Mesenchymal stem cell (in vitro differentiated cells and primary cell): ENCODE measurements at places on chromosomes 13 and 19.

DNA sequence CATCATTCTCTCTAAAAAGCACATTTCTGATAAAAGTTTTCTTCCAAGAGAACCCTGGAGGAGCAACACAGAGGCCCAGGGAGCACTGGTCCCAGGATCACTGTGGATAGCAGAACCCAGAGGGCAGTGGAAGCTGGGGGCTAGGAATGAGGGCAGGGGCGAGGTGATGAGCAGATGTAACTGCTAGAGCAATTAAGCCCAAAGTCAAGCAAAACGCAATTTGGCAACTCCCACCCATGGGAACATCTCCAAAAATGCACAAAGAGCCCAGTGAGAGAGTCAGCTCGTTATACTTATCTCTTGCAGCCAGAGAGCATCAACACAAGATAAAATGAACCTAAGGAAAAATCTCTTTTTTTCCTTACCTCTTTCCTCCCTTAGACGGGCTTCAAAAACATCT, 284.2 kb downstream of the TBC1D4 start:
- no peaks in the 10 kb centered on the region for H3K27me3 ChIP-seq
- no peak for DNase-seq
- H3K4me3 ChIP-seq = no peak overlapping the region
- H3K36me3 ChIP-seq = no peaks in the 10 kb centered on the region

DNA sequence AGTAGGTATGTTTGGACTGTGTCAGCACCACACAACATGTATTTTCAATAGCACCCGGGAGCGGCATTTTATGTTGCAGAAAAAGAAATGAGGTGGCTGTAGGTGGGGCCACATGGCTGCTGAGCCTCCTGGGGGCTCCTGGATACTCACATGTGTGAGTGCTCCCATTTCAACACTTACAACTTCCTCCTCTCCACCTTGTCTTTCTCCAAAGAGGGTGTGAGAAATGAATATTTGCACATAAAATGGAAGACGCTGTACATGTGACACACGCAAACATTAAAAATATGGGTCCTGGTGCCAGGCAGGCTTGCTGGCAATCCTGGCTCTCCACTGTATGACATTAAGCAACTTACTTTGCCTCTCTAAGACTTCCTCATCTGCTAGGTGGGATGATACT, 222.1 kb downstream of the DCLK1 start:
- no peak for DNase-seq
- H3K27me3 ChIP-seq = no peaks in the 10 kb centered on the region
- H3K36me3 ChIP-seq = no peaks in the 10 kb centered on the region
- H3K4me1 ChIP-seq = peaks cover 2% of the 10 kb centered on the region
- no peak overlapping the region for H3K4me3 ChIP-seq

DNA sequence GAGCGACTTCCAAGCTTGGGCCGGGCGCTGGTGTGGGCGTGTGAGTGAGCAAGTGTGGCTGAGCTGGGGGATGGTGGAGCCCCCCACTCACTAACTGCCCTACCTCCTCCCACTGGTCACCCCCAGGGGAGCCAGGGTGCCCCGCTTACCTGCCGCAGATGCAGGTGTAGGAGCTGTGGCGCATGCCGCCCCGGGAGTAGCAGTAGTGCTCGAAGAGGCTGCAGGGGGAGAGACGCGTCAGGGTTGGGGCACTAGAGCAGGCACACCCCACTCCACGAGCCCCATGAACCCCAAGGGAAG, 39.9 kb downstream of the CEBPG start:
- peaks cover 12% of the 10 kb centered on the region for H3K4me1 ChIP-seq
- no peak overlapping the region for H3K27ac ChIP-seq
- DNase-seq = no peak
- H3K36me3 ChIP-seq = peaks cover 35% of the 10 kb centered on the region

GRCh38 chr13:35699825-35700510, 223.5 kb upstream of the MAB21L1 start:
- peak; percentile 25 for DNase-seq
- peaks cover 3% of the 10 kb centered on the region for H3K4me1 ChIP-seq
- no peaks in the 10 kb centered on the region for H3K27me3 ChIP-seq
- H3K36me3 ChIP-seq = no peaks in the 10 kb centered on the region

DNA sequence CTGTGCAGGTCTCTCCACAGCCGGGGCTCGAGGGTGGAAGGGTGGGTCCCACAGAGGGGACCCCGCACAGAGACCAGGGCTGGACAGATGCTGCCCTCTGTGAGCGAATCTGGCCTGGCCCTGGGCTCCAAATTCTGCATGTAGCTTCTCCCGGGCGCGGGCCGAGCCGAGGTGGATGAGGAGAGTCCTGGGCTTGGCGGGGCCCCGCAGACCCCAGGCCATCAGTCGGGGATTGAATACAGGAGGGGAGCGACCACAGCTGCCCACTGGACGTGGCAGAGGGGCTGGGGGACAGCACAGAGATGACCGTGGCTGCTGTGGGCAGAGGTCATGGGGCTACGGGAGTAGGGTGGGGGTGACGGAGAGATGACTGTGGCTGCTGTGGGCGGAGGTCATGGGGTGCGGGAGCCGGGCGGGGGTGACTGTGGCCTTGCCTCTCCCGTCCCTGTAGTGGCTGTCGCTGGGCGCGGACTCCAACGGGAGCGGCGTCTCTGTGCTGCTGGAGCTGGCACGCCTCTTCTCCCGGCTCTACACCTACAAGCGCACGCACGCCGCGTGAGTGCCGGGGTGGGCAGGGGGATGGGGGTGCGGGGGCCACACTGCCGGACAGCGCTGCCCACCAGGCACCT, 15.5 kb downstream of the NCLN start:
- no peaks in the 10 kb centered on the region for H3K27me3 ChIP-seq
- no peak overlapping the region for H3K27ac ChIP-seq
- no peak overlapping the region for H3K4me3 ChIP-seq
- peaks cover 33% of the 10 kb centered on the region for H3K36me3 ChIP-seq
- H3K4me1 ChIP-seq = no peaks in the 10 kb centered on the region

GRCh38 chr19:17530586-17530985, 19.1 kb downstream of the PGLS start:
- H3K4me1 ChIP-seq = peaks cover 3% of the 10 kb centered on the region
- peaks cover 38% of the 10 kb centered on the region for H3K27me3 ChIP-seq
- no peaks in the 10 kb centered on the region for H3K36me3 ChIP-seq
- H3K4me3 ChIP-seq = no peak overlapping the region
